ENCODE measurements at places on chromosomes 12 and 14.

DNA sequence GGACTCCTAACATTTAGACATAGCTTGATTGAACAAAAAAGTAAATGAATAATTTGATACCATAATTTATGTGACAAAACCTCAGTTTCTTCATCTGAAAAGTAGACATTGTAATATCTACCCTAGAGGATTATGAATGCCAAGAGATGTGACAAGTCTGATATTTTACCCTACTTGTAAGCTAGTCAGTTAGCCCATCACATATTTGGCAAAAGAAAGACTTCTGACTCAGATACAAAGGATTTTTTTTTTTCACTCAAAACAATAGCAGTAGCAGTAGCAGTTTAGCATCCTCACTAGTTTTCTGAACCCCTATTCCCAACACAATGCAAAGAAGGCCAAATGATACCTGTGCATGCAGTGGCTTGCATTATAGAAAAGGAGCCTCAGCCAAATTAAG, 377.3 kb upstream of the E2F7 start:
- no peak for DNase-seq

- peak; percentile 48 for DNase-seq
Observed at GRCh38 chr12:99619389-99620158, 28.0 kb upstream of the GARIN6 start.

- peak; percentile 88 for DNase-seq
Observed at GRCh38 chr14:90319634-90320541, 11.9 kb downstream of the NRDE2 start.

- DNase-seq, result no peak
Observed at GRCh38 chr12:123148655-123149054, 2.2 kb downstream of the PITPNM2 start.

- peak; percentile 4 for DNase-seq
Observed at GRCh38 chr12:70267550-70267949, 24.3 kb downstream of the CNOT2 start.
